8988T (cell line): ENCODE measurements at places on chromosomes 2 and 18.

GRCh38 chr2:47129191-47129706 is 25.9 kb downstream of the STPG4 start:
- no peak for DNase-seq

GRCh38 chr2:54624591-54625071 is 98.8 kb upstream of the EML6 start:
- no peak for DNase-seq

DNA sequence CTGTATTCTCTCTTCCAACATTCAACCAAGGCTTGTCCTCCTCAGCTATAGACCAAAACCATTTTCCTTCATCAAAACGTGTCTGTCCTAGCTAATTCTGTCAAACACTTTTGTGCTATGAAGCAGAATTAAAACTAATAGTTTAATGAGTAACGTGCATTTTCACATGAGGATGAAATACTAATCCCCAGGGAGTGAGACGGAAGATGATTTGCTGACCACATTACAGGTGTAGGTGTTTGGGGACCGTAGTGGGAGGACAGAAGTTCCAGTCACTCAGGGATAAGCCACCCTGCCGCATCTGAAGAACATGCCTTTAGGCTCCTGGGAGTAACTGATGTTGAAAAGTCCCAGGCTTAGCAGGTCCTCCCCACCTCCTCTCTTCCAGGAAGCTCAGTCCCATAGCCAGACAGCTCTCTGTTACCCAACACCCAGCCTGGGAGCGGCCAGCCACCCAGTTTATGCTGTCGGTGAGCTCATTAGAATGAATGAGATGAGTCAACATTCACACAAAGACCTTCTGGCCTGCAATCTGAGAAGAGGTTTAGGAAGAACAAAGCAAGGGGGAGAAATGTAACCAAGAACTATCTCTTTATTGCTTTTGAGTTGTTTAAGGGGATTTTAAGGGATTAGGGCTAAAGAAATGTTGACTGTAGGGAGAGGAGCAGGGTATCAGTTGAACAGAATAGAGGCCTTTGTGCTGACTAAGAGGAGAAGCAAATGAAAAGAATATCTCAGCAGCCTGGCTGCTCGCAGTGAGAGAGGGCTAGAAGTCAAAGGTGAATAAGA is 122.5 kb downstream of the FOXI3 start:
- no peak for DNase-seq

GRCh38 chr2:158755310-158756087 is 39.6 kb upstream of the DAPL1 start:
- DNase-seq: no peak

DNA sequence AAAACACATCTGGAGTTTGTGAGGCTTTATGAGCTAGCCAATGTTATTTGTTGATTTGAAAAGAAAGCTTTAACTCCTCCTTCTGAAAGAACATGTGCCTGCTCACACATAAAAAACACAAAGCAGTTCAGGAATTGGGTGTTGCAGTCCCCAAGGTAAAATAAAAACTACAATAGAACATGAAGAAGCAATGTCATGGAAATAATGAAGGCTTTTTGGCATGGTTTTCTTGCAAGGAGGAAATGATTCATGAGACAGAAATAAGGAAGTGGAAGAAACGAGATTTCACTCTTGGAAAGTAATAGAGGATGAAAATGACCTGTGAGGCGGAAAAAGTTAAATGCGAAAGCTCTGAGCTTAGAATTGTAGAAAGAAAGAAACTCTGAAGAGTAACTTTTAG is 81.1 kb downstream of the TRIB2 start:
- DNase-seq: no peak

DNA sequence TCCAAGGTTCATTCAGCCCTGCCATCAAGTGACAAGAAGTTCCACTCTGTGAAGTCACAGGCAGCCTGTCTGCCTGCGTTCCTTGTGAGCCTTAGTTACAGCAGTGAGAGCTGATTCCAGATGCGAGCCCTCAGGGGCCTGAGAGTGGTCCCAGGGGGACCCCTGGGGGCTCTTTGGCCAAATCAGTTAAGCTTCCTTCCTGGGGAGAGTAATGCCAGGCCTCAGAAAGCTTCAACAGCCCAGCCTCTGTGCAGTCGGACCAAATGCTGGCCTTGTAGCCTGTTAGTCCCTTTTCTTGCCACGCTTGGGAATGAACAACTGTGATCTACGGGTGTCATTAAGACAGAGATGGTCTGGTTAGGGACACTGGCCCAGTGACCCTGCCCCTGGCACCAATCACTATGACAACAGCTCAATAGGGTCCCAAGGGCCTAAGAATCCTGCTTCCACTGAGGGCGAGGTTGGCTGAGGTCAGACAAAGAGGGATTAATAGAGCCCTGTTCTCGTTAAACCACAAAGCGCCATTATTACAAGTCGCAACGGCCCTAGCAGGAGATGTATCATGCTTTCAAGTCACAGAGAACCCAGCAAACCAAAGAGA is 50.9 kb downstream of the HS1BP3 start:
- no peak for DNase-seq

GRCh38 chr2:134232461-134232860 is 21.4 kb upstream of the MGAT5 start:
- DNase-seq: no peak

- DNase-seq: no peak
Measured at GRCh38 chr2:181252262-181253148, 204.7 kb upstream of the ITGA4 start.

- DNase-seq: no peak
Measured at GRCh38 chr2:232465061-232465460, 9.1 kb downstream of the ALPI start.

DNA sequence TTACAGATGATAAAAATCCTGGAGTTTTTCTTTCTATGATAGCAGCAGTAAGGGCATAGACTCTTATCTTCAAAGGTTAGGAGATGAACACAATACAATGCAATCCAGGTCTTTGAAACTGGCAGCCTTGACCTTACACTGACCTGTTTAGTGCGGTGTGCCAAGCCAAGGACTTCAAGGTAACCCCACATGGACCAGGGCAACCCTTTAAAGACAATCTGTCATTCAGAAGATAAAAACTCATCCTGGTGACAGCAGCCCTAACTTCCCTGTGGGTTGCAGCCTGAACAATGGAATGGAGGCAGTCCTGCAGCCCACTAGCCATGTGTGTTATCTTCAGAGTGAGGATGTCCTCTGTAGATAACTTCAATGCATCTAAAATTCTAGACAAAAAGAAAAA is 78.1 kb downstream of the RTTN start:
- DNase-seq: no peak

DNA sequence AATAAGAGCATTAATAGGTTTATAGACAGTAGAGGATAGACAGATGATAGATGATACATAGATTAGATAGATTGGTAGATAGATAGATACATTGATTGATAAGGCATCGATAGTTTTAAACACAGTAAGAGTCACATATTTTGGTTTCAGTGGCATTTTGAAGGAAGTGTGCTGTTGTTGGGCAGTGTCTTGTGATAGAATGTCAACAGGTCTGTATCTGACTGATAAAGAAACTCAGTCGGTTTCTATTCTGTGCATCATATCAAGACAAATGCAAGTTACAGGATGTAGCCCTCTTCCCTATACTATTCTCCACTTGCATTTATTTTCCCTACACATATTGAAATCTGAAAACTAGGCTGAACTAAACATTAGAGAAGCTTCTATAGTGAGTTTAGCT is 1229.0 kb upstream of the ZEB2 start:
- no peak for DNase-seq

GRCh38 chr2:28280619-28281018 is 112.0 kb upstream of the FOSL2 start:
- DNase-seq: no peak

- no peak for DNase-seq
Measured at GRCh38 chr2:96622544-96622943, 15.6 kb downstream of the KANSL3 start.
